GM13977 (cell line): ENCODE measurements at places on chromosomes 2 and 18.

GRCh38 chr2:11050565-11050964 is 104.7 kb upstream of the SLC66A3 start:
- DNase-seq: no peak

GRCh38 chr2:67669766-67670165 is 272.6 kb downstream of the ETAA1 start:
- no peak for DNase-seq

- no peak for DNase-seq
Measured at GRCh38 chr2:241376808-241377207, 20.7 kb downstream of the FARP2 start.

DNA sequence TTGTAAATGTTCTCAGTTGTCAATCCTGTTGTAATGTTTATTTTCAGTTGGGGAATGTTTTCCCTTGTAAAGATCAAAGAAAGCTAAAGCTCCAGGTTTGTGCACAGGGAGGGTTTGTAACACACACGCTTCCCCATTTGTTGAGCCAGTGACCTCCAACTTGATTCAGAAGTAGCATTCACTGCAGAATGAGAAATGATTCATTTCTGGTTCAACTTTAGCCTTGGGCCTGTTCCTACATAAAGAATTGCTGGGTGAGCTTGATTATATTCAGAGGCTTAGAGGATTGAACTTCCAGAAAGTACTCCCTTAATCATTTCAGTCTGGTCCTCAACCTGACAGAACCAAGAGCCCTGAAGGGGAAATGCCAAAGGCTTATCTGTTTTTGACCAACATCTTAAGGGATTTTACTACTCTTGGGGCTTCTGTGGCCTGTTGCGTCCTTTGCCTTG is 70.6 kb upstream of the CAVIN2 start:
- no peak for DNase-seq

- DNase-seq: no peak
Measured at GRCh38 chr18:46051731-46052461, 20.2 kb downstream of the PSTPIP2 start.

- DNase-seq: no peak
Measured at GRCh38 chr2:118464546-118465265, 376.4 kb downstream of the INSIG2 start.

DNA sequence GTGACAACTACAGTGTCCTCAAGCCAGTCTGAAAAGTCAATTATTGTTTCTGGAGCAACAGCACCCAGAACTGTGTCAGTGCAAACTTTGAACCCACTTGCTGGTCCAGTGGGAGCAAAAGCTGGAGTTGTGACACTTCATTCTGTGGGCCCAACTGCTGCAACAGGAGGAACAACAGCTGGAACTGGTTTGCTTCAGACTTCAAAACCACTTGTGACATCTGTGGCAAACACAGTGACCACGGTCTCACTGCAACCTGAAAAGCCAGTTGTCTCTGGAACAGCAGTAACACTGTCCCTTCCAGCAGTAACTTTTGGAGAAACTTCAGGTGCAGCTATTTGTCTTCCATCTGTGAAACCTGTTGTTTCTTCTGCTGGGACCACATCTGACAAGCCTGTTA is 59.8 kb downstream of the TAF4B start:
- no peak for DNase-seq

- no peak for DNase-seq
Measured at GRCh38 chr2:20143263-20143662, 81.7 kb downstream of the SDC1 start.

- peak; percentile 5 for DNase-seq
Measured at GRCh38 chr2:159960414-159960813, 102.0 kb downstream of the PLA2R1 start.

DNA sequence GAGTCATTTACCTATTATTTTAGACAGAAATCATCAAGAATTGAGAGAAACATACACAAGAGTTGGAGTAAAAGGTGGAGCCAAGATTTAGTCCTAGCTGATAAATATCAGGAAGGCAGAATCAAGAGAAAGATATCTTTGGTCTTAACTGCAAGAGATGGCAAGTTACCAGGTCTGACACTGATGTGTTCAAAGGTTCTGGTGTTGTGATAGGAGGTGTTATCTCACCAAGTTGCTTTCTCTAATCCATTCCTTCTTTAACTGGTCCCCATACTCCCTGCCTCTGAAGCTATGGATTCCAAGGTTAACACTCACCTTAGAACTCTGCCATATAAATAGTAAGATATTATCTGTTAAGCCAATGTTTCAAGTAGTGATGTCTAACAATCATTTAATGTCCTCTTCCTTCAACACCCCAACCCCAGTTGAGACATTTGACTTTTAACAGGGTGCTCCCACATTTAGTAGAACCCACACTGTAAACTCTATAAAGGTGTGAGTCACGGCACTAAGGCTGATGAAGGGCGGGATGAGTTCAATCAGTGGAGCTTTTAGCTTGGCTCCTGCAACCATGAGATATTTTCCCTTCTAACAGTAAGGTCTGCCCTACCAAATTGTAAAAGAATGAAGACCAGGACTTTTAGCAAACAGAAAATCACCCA is 333.7 kb downstream of the RND3 start:
- no peak for DNase-seq

DNA sequence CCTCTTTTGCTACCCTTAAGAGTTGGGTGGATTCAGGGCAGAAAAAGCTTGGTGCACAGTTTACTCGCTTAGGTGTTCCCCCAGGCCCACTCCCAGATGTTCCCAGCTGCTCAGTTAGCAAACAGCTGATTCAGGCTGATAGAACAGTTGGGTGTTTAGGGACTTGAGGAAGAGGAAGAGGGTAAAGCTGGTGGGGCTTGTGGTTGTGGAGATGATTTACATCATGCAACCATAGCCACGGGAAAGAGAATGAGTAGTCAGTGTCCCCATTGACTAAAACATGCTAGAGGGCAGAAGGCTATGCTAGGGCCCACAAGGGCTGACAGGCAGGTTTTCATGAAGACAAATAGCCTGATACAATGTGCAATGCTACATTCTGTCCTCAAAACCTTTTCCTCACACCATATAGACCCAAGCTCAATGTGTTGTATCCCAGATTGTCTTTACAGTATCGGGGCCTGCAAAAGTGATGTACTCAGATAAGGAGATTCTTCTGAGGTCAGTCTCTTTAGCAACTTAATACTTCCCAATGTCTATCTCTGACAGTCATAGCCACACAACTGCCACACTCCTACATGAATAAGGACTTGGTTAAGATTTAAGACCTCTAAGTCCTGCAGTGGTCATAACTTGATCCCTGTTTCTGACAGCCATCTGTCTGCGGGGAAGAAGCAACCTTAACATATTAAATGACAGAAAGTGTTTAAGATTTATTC is 15.6 kb downstream of the COLEC12 start:
- no peak for DNase-seq

DNA sequence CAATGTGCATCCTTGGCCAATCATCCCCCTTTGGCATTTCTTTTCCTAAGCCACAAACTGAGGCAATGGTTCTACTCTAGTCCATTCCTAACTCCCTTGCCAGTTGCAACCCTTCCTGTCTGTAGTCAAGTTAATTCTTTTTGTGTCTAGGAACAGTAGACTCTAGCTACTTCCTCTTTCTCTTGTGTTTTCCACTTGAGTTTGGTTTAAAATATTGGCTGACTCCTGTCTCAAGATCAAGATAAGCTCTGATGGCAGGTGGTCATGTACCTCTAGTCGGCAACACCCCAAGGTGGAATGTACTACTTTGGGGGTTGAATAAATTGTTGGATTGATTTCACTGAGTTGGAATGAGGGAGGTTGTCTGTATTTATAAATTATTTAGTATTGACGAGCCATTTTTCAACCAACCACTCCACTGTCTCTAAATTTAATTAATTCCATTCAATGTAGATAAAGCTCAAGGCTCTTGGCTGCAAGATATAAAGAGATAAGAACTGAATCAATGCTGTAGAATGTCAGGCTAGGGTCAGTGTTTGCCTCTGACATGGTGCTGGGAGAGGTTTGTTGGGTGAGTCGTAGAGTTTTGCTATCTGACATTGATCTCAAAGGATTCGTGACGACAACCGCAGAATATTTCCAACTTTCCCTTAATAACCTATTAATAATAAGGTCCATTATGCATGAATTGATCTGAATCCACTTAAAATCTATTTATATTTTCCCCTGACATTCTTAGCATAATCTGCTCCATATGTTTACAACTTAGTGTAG is 188.7 kb upstream of the APCDD1 start:
- DNase-seq: no peak

DNA sequence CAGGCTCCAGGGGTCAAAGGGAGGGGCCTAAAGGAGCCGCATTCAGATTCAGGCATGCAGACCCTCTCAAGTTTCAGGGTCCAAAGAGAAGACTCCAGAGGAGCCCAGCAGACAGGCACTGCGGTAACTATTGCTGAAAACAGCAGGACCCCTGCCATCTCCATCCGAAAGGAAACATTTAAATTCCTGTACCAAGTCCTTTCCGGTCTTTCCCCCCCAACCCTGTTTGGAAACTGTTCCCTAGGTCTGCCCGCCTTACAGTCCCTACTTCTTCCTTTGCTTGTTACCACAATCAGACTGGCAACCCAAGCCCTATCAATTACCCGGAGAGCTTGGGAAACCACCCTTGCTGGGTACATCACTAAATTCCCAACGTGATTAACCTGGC is 82.0 kb downstream of the DNMT3A start:
- no peak for DNase-seq

DNA sequence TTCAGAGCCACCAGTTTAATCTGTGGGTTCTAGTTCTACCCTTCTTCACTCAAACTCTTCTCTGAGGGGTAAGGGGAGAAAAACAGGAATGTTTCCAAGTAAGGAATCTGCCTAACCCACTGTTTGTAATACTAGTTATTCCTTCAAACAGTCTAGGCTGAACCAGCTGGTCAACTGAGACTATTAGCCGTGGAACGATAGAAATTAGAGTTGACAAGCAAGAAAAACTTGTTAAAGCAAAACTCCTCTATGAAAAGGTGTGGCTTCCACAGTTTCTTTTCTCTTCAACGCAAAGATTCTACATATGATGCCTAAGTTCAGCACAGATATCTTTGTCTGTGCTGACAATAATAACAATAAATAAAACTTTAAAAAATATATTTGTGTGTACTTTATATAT is 11.5 kb downstream of the PAIP2B start:
- no peak for DNase-seq

DNA sequence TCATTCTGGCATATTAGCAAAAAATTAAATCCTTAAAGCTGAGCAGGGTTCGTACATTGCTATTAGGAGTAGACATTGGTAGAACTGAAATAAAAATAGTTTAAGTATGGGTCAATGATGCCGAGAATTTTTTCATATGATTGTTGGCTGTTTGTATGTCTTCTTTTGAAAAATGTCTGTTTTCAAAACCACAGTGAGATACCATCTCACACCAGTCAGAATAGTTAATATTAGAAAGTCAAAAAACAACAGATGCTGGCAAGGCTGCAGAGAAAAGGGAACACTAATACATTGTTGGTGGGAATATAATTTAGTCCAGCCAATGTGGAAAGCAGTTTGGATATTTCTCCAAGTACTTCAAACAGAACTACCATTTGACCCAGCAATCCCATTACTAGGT is 410.8 kb upstream of the TRIB2 start:
- no peak for DNase-seq

- no peak for DNase-seq
Measured at GRCh38 chr18:58601468-58602266, 27.2 kb downstream of the ALPK2 start.

- no peak for DNase-seq
Measured at GRCh38 chr2:9837451-9837850, 5.8 kb upstream of the TAF1B start.

GRCh38 chr2:171655586-171655985 is 31.7 kb upstream of the DYNC1I2 start:
- peak; percentile 17 for DNase-seq

DNA sequence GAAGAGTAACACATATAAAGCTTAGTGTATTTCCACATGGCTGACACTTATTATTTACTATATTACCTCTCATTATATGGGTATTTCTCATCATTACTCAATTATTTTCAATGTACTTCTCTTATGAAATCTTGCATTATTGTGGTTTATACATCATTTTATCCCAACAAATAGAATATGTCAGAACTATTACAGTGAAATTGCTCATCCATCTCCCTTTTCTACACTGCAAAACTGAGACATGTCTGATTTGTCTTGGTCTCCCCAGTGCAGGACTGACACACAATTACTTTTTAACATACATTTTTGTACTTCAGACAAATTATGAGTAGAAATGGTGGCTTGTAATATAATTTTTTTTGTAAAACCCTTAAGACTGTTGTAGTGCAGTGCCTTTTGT is 600.9 kb downstream of the PLCL1 start:
- DNase-seq: no peak

DNA sequence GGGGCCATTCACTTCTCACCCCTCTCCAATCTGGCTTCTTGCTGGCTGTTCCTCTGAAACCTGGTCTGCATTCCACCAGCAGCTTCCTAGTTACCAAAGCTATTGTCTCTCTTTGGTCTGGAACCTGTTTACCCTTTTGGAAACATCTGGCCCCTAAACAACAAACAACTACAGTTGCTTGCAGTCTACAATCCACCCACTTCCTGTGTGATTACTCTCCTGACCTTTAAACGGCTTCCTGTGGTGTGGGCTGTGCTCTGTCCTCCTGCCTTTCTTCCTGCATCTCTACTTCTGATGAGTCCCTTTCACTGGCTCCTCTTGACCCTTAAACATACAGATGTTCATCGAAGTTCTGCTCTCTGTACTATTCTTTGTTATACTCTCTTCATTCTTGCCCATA is 303.8 kb downstream of the TDRD15 start:
- DNase-seq: no peak

DNA sequence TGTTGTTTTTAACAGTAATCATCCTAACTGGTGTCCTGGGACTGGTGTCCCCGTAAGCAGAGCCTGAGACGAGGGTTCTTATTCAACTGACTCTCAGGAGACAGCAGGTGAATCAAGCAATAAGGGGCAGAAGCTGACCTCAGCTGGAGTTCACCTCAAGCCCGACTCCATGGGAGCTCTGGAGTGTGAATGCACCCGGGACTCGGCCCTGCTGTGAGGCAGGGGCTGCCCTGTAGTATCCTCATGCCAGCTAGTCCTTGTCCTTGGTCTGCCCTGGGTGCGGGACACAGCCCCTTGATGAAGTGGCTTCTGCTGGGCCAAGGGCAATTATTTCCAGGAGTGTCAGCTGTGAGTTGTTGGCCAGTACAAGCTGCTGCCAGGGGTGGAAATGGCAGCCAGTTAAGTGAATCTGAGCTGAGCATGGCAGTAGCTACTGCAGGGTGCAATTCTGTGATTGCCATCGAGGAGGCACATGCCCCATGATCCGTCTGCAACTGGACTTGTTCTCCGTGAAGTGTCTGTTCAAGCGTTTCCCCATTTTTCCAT is 54.9 kb upstream of the OTOS start:
- no peak for DNase-seq

GRCh38 chr2:121372082-121372481 is 87.1 kb upstream of the TFCP2L1 start:
- DNase-seq: no peak

- DNase-seq: no peak
Measured at GRCh38 chr2:9535177-9535576, 20.5 kb downstream of the ADAM17 start.

- no peak for DNase-seq
Measured at GRCh38 chr18:25066516-25066915, 285.4 kb downstream of the ZNF521 start.
